ENCODE measurements at places on chromosomes 5 and 9.

- no peak for DNase-seq
Measured at GRCh38 chr9:8364026-8364752, 564.6 kb upstream of the DMAC1 start.

DNA sequence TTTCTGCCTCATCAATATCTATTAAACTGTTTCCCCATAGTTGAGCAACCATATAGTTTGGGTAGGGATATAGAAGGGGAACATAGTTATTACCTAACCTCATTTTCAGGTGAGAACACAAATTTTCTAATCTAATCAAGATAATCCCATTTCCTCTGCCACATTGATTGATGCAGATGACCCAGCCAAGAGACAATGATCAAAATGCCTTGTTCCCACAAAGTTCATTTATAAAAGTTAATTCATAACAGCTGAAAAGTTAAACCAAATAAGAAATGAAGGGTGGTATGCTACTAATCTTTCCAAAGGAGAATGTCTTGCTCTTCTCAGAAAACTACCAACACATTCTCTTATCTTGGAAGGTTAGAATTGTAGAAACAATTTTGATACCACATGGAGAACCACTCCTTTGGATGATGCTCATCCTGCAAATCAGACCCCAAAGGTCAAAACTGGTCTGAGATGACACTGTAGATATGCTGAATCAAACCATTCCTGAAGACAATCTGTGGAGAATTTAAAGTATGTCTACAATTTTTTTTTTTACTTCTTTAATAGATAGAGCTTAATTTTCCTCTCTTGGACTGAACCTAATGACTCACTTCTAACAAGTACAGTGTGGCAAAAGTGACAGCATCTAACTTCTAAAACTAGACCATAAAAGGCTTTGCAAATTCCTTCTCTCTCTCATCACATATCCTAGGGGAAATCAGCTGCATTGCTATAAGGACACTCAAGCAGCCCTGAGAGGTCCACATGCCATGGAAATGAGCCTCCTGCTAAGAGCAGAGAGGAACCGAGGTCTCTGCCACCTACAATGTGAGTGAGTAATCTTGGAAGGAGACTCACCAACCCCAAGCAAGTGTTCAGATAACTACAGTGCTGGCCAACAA, 586.7 kb upstream of the TUSC1 start:
- no peak for DNase-seq

DNA sequence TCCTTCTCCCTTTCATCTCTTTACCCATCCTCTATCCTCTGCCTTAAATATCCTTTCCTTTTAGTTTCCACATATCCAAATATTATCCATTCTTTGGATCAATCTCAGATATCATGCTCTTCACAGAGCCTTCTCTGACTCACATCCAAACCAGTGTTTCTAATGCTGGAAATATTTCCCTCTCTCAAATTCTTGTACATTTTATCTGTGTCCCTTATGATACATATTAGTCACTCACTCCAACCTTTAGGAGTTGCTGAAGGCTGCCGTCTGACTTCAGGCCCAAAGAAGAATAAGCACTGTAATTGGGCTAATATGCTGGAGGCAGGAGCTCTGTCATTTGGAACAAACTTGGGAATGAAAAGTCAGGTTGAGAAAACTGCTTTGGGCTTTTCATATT, 156.4 kb upstream of the RUSC2 start:
- DNase-seq, result no peak

DNA sequence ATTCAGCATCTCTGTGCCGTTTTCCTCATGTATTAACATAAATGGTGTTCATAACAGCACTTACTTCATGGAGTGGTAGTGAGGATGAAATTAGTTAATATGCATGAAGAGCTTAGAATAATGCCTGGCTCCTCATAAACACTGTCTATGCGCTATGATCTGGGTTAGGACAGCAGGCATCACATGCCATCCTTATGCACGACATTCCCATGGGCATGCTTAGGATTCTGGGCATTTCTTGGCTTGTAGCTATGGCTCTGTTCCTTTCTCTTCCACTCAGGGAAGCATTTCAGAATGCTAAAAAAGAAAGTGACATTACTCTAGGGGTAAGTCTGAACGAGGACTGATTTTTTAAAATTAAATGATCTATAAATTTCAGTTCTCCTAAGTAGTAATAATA, 349.8 kb downstream of the ARHGEF28 start:
- no peak for DNase-seq

- DNase-seq, result no peak
Measured at GRCh38 chr5:107466233-107466769, 204.4 kb downstream of the EFNA5 start.

DNA sequence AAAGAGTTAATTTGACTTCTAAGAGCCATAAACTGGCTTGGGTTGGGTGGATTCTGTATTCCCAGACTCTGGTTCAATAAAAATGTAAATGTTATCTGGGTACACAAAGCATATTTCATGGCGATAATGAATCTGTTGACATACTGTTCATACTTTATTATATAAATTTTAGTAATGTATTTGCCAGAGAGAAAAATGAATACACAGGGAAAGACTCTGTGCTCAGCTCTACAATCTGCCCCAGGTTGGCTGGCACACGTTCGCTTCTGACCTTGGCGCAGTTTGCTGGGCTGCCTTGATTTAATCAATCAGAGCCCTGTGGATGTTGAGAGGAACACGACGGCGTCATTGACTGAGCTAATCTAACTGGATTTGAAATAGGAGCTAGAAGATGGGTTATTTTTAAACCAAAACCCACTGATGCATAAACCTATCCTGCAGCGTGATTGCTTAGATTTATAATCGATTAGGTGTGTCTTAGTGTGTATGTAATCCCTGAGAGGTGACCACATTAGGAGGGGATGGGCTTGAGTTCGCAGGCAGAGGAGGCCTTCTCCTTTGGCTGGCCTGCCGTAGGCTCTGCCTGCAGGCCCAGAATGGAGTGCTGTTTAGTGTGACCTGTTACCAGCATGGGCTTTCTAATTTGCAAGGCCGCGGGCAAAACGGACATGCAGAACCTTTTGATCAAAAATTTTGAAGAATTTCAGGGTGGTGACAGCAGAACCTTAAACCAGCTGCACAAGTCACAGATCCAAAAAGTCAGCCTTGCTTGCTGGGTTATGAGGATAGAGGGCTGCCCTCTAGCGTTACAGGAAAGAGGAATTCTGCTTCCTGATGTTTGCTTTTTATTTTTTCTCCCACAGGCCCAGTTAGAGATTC, 3.9 kb upstream of the ADCY2 start:
- DNase-seq, result peak; percentile 13

- DNase-seq, result peak; percentile 9
Measured at GRCh38 chr9:138022121-138022741, 144.6 kb downstream of the CACNA1B start.

DNA sequence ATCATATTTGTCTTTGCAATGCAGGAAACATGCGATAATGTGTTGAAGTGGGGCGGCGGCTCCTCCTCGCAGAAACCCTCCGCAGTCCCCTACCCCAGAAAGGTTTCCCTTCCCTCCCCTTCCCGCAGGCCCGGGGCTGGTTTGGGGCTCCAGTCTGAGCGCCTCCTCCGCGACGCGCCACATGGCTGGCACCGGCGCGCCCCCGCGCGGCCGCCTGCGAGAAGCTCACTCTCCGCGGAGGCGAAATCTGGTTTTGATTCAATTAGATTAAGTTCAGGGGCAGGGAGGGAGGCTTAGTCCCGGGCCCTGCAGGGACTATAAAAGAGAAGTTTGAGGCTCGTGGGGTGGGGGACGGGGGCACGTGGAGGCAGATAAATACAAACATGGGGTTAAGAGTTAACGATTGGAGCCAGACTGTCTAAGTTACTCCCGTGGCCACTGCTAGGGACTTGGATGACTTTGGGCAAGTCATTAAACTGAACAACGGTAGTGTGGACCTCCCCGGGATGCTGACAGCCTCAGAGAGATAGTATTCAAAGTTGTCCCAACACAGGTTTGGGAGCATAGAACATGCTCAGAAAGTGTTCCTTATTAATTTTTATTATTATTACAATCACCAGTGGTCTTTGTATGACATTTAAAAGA, 69.4 kb downstream of the MSX2 start:
- DNase-seq, result peak; percentile 71

DNA sequence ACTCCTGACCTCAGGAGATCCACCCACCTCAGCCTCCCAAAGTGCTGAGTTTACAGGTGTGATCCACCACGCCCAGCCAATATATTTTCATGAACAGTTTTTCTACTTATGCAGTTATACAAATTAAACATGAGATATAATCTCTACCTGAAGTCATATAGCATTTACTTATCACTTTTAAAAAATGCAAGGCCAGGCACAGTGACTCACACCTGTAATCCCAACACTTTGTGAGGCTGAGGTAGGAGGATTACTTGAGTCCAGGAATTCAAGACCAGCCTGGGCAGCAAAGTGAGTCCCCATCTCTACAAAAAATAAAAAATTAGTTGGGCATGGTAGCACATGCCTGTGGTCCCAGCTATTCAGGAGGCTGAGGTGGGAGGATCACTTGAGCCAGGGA, 164.7 kb upstream of the LHFPL2 start:
- DNase-seq, result no peak

GRCh38 chr9:114263853-114264510, 58.9 kb upstream of the ORM1 start:
- DNase-seq, result peak; percentile 25

DNA sequence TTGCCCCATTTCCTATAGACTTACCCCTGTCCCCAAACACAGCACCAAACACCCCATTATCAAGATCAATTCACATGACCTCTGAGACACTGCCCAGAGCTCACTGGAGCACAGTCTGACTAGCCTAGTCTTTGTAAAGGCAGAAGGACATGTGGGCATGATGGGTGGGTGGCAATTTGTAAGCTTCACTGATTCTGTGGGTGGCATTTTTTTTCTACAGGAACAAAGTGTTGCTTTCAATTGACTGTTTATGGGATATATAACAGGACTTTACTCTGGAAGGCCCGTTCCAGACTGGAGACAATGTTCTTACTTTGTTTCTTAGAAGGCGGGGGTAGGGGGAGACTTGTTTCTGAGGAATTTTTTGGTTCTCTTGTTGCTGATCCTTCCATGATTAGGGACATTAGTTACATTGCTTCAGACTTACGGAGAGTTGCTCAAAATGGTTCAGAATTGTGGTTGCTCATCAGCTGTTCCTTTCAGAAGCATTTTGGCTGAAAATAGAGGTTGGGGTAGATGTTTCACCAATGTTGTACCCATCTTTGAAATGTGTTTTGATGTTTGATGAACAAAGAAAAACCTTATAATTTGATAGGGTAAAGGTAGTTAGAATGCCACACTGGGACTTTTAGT, 20.2 kb downstream of the NNT start:
- DNase-seq, result peak; percentile 61

DNA sequence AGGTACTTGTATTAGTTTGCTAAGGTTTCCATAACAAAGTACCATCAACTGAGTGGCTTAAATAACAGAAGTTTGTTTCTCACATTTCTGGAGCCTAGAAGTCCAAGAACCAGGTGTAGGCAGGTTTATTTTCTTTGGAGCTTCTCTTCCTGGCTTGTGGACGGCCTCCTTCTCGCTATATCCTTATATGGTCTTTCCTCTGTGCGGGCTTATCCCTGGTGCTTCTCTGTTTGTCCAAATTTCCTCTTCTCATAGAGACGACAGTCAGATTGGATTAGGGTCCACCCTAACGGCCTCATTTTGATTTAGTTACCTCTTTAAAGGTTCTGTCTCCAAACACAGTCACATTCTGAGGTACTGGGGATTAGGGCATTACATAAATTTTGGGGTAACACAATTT, 88.3 kb downstream of the RMI1 start:
- DNase-seq, result no peak

DNA sequence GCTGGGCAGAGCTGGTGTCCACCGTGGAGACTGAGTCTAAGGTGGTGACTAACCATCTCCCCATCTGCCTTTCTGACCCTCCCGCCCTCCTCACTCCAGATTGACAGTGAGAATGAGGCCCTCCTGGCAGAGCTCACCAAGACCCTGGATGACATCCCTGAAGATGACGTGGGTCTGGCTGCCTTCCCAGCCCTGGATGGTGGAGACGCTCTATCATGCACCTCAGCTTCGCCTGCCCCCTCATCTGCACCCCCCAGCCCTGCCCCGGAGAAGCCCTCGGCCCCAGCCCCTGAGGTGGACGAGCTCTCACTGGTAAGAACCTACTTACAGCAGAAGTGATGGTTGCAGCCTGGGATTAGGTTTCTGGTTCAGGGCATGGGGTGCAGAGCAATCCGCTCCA, 96.5 kb downstream of the PPARGC1B start:
- DNase-seq, result no peak

DNA sequence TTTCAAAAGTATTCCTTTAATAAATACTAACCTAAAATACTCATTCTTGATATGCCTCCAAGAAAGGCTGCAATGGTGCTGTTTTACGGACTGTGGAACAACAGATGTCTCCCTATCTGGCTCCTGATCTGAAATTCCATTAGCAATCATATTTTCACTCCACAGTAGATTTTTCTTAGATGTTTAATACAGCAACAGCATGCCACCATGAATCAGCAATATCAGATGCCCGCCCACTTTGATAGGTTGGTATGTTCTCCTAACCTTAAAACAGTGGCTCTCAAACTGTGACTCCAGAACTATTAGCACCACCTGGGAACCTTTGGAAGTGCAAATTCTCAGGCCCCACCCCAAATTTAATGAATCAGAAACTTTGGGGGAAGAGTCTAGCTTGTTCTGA, 110.2 kb downstream of the MLLT3 start:
- no peak for DNase-seq

DNA sequence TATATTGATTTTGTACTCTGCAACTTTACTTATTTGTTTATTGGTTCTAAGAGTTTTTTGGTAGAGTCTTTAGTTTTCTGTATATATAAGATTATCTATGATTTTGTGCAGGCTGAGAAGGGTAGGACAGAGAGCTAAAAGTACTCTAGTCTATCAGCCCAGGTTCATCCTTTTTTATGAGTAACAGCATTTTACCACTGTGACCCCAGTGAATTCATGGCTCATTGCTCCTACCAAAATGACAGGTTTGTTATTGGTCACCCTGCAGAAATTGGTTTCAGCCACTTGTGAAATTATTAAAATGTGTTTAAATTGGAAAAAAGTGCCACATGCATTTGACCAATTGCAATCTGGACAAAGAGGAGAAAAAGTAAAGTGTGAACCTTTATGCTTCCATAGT, 421.4 kb upstream of the DAB2 start:
- DNase-seq, result no peak

DNA sequence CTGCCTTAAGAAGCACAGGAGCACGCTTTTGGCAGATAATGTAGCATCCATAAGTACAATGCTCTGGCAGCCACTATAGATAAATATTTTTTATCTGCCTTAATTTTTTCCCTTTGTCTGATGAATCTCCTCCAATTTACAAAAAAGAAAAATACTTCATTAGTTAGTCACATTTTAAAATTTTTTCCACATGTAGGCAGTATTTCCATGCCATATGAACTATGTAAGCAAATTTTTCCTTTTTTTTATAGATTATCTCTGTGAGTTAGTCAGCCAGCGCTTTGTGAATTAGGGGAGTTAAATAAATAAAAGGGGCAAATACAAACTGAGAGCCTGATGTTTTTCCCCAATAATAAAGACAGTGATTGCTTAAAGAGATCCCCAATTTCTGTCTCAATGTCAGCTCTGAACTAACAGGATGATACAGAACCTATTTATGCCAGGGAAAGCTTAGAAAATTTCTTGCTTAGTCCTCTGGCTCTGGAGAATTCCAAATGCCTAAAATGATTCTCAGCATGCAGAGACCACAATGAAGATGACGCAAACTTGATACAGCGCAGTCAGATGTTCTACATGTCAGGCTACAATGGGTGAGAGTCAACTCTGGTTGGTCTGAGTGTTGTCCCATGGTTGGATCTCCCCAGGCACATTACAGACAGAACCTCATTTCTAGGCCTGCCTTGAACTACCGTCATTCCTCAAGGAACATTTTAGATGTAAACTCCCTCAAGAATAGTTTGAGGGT, 390.4 kb upstream of the CDH6 start:
- DNase-seq, result no peak

GRCh38 chr9:136693490-136694162, 6.4 kb upstream of the AGPAT2 start:
- DNase-seq, result no peak

Data from suppressor macrophage treated with lipopolysaccharide for 1 hour (primary cell).